ENCODE measurements at places on chromosomes 1 and 21. TPM values are rescaled to one million over a fixed set of nuclear protein-coding genes. Genes with fewer than 3 reads are reported as not detected.

The KRTAP13-2 gene
- not detected for total RNA-seq

The HAO2 gene
- total RNA-seq: not detected

The SLC19A1 gene
- 2.2 TPM for total RNA-seq

DNA sequence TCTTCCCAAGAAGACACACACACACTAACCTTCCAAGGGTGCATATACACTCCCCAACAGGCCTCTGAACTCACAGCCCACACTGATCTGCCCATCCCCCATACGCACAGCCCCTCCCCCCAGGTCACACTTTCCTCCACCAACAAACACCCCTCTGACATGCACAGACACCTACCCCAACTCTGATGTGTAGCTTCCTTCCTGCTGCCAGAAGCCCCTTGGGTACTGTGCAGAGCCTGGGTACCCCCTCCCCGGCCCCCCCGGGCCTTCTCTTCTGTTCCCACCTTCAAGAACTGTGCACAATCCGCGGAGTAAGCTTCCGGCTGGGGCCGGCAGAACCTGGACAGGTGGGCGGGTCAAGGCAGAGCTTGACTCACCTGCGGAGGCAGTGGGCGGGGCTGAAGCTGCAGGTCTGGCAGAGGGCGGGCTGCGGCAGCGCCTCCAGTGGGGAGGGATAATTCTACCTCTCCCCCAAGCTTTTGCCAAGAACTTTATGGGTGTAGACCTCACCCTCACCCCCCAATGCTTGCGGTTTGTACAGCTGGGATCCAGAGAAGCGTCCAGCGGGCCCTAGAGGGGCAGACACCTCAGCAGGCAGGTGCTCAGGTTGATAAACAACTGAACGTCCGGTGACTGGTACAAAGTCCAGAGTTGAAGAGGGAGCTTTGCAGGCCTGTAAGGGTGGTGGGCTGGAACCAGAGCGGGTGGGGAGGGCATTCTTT is at the start of gene C1orf210:
TSS of gene C1orf210 (minus strand) at position 313 of the 722 bp plus-strand sequence. CDS start 2,311 bp downstream, outside the sequence.
- no peak for DNase-seq

DNA sequence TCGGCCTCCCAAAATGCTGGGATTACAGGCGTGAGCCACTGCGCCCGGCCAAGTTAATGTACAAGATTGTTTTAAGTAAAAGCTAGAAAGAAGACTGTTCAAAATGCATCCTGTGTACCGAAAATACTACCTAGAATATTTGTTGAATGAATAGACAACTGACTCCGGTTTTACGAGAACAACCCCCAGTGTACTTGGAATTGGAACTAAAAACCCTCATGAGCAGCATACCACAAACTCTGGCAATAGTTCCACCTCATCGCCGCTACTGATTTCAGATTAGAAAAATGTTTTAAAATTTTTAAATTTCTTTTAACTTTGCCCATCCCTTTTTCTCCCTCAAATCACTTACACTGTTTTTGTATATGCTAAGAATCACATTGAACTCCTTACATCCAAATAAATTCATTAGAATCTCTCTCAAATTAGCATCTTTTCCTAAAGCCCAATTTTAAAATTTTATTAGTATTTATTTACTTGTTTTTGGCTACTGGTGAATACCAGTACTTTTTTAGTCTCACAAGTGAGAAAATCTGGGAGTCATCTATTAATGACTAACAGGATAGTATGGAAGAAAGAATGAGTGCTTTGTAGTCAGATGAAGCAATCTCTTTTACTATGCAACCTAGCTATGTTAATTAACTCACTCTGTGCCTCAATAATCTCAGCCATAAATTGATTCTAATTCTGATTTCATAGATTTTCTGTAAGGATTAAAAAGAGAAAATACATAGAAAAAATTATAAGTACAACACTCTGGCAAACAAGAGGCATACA is 95.1 kb downstream of the GPATCH2 start:
- DNase-seq: no peak

GRCh38 chr1:111214884-111215283 is 12.6 kb upstream of the CHI3L2 start:
- DNase-seq: no peak

DNA sequence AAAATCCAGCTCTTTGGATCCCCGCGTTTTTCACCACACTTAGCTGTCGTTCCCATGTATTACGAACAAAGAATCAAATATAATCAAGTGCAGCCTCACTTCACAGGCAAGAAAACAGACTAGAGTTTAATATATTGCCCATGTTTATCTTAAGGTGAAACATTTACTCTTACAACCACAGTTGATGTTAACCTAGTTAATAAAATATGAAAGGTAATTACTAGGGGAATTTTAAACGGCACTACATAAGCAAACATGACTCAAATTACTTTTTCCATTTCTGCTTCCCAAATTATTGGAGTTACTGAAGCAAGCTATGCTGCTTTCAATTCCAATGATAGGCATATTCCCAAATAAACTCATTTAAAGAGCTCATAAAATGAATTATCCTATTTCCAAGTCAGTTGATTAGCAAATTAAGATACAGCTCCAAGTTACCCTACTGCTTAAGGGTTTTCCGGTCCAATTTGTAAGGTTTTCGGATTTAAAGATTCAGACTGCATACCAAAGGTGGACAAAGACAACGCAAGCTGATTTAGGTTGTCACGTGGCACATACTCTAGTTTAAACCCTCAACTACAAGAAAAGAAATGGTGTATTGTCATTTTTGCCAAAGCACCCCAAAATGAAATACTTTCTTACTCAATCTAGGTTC is 5.9 kb downstream of the COX20 start:
- DNase-seq: no peak

DNA sequence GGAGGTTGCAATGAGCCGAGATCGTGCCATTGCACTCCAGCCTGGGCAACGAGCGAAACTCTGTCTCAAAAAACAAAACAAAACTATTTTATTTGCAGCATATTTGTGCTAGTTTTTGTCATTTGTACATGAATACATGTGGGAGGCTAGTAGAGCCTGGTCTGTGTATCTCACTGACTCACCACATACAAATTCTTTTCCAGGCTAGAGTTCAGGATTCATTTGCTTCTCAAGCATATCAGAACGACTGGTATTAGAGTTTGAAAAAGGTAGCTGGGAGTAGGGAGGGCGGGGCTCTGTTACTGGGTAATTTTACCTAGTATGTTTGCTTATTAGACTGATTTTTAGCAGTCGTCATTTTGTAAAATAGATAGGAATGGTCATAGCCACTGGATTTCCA is 4.5 kb upstream of the TOR3A start:
- DNase-seq: peak; percentile 81

GRCh38 chr1:202516434-202516877 is 168.0 kb downstream of the PPP1R12B start:
- DNase-seq: peak; percentile 57

GRCh38 chr1:87064986-87065385 is 150.6 kb downstream of the HS2ST1 start:
- DNase-seq: no peak

GRCh38 chr21:35404247-35404646 is 355.1 kb upstream of the RUNX1 start:
- no peak for DNase-seq

DNA sequence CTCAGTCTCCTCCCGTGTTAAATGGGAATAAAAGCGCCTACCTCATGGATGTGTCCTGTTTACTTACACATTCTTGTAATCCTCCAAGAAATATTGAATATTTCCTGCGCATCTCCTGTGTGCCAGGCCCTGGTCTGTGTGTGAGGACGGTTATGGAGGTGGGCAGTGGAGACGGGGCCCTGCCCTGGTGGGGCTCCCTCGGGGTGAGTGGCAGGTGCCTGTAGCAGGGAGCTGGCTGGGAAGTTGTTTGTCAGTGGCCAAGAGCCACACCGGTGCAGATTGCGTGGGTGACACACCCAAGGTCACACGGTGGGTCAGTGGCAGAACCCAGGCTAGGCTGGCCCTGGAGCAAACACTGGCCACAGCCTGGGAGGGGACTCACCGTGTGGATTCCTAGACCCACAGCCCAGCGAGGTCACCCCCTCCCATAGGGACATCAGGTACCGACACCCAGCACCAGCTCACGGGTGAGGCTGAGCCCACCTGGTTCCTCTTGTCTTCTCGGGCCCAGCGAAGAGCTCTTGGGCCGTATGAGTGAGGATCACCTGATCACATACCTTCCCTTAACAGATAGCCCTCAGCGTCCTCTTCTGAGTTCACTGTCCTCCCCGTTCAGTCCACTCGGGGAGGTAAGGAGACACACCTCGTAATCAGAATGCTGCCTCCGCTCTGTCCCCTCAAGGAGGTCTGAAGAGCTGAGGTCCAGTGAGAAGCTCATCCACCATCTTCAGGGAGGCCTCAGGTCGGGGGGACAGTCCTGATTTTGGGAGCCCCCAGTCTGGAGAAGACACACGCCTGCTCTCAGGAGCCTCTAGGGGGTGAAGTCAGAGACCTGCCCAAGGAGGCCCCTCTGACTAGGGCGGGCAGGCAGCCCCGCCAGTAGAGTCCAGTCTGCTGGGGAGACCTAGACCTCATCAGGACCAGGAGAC is 349.6 kb downstream of the MATN1 start:
- no peak for DNase-seq

DNA sequence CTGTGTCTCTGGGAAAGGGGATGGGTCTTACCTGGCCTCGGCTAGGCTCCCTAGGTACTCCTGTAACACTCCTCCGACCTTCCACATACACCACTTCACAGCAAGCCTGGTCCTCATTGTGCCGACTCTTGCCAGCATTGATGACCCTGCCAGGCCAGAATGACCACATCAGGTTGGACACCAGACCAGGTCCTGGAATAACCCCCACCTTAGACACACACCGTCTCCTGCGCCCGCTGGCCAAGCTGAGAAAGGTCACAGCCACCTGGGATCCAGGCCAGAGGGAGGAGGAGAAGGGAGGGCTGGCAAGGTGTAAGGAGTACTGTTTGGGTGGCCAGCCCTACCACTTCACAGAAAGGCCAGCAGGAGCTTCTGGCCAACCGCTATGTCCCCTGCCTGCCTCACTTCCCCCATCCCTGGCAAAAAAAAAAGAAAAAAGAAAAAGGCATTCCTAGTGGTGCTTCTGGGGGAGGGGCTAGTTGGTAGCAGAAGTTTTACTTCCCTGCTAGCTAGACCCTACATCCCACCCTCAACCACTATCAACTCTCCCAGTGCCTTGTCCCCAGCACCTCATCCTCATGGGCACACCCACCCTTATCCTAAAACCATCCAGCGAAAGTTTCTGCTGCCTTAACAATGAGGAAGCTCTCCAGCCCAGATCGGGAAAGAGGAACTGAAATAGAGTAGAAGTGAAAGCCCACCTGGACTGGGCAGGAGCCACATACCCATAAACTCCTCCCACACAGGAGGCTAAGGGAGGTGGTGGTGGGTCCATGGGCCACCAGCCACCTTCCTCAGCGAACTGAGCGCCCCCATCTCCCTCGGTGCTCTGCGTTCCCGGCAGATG is 1.4 kb downstream of the PPM1J start:
- DNase-seq: no peak

DNA sequence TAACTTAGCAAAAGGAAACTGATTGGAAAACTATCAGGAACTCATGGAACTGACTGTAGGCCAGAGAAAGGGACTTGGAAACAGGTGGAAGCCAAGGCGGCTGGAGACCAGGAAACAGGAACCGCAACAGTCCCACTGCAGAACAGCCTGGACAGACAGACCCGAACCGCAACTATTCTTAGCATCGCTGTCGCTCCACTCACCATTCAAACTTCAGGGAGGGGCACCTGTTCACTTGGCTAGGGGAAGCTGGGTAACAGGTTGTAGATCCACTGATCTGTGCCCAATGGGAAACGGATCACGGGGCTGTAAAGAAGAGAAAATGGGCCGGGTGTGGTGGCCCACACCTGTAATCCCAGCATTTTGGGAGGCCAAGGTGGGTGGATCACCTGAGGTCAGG is 61.9 kb downstream of the CLSTN1 start:
- no peak for DNase-seq

- no peak for DNase-seq
These were observed 90.5 kb downstream of the DNM3 start for GRCh38 chr1:171931752-171932151.

GRCh38 chr1:231695439-231696255 is 69.1 kb downstream of the DISC1 start:
- DNase-seq: no peak

DNA sequence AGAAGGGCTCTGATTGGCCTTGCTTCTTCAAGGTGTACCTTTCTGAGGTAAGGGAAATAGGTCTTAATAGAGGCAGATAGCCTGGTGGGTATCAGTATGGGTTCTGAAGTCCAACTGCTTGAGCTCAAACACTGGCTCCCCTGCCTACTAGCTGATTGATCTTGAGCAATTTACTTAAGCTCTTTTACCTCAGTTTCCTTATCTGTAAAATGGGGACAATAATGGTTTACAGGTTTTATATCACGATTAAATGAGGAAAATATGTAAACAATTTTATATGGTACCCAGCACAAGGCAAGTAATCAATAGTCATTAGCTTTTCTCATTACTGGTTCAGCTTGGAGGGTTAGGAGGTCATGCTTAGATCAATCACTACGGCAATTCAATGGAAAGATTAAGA is 75.8 kb upstream of the VTCN1 start:
- DNase-seq: no peak

GRCh38 chr1:161705537-161705936 is 1.5 kb upstream of the FCRLA start:
- no peak for DNase-seq

DNA sequence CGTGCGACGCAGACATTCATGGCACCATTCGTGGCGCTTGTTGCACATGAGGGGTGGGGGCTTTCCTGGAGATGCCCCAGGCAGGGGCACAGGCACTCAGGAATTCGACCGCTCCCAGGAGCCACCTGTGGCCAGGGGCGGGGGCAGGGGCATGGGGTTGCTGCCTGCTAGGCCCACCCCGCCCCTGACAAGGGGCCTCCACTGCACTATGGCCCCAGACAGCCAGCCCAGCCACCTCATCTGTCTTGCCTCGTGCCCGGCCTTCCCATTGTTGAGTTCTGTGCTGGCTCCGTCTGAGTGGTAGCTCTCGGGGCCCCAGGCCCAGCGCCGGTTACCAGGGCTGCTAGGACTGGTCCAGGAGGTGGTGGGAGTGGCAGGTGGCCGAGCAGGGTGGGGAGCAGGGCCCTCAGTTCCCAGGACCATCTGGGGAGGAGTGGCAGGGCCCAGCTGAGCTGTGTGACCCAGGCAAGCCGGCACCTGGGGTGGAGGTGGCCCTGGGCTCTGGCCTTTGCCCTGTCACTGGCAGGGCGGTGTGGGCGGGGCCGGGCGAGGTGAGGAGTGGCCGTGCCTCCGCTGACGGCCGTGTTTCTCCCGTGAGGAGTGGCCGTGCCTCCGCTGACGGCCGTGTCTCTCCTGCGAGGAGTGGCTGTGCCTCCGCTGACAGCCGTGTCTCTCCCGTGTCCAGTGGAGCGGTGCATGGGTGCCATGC is 1.9 kb downstream of the PLCH2 start:
- DNase-seq: no peak

DNA sequence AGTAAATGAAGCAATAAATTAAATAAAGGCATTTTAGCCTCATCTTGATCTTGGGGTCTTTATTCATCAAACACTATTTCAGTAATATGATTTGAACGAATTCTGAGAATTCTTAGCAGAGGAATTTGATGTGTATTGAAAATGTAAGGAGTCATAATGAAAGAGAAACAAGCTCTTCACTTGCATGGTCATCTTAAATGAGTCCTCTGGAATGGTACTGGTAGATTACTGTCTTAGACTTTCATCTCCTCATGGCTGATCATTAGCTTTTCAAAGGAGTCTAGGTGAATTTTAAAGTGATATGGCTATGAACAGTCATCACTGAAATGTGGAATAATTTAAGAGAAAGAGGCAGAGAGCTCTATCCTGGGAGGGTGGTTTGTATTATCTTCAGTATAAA is 30.0 kb downstream of the PRRC2C start:
- no peak for DNase-seq
